ENCODE measurements at places on chromosomes 13 and 19.

GRCh38 chr13:78826312-78826711, 167.4 kb upstream of the OBI1 start:
- no peak for DNase-seq

DNA sequence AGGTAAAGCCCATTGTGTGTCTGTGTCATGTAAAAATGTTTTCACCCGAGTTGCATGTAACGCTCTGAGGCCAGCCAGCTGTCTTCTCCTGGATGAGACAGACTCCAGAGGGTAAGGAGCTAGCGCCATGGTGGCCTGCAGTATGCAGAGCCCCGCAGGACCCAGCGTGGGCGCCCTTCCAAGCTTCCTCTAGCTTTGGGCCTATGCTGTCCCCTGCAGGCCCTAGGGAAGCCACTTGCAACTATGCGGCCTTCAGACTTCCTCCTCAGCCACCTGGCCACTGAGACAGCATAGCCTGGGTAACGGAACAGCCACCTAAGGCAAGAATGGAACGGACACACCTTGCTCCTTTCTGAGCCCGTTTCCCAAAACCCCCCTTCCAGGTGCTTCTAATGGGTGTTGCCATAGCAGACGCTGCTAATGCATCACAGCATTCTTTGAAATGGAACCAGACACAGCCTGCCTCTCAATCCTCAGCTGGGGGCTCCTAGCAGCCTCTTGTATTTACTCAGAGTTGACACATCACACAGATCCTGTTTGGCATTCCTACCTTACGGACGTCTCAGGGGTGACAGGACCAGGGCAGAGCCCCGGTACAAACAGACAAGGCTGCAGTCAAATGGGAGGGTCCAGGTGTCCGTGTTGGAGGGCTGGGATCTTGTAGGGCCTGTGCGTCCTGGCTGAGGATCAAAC, 6.2 kb downstream of the FAM32A start:
- DNase-seq = no peak

GRCh38 chr19:49315111-49315510, 9.9 kb downstream of the SLC6A16 start:
- DNase-seq = no peak

GRCh38 chr19:17331045-17331558, 3.6 kb downstream of the ANO8 start:
- no peak for DNase-seq

DNA sequence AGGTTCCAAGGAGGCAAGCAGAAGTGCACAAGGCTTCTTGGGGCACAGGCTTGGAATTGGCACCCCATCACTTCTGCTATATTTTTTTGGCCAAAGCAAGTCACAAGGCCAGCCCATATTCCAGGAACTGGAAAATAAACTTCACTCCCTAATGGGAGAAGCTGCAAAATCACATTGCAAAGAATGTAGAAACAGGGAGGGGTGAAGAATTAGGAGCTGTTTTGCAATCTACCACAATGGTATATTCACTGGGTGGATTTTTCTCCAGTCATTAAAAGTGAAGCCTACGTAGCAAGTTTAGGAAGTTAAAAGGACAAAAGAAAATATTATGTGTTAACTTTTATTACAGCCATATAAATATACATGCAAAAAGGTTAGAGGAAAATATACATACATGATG, 464.8 kb downstream of the COG6 start:
- no peak for DNase-seq

GRCh38 chr13:73215823-73216222, 157.0 kb downstream of the KLF5 start:
- no peak for DNase-seq

DNA sequence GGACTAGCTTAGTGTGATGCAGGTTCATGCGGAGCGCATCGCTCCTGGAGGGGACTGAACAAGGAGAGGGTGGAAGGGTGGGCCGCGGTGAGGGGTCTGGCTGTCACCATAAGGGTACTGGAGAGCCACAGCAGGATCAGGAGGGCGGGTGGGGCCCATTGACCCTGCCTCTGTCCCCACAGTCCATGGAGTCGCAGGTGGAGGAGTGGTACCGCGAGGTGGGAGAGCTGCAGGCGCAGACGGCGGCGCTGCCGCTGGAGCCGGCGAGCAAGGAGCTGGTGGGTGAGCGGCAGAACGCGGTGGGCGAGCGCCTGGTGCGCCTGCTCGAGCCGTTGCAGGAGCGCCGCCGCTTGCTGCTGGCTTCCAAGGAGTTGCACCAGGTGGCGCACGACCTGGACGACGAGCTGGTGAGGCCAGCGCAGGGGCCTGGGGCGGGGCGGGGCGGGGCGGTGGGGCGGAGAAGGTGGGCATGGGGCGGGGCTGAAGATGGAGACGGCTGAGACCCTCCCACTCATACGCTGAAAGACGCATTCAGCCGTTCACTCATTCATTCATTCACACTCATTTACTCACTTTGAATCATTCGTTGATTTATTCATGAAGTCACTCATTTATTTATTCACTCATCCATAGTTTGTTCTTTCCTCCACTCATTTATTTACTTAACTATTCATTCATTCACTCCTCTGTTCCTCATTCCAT, 27.5 kb upstream of the SHKBP1 start:
- peak; percentile 64 for DNase-seq

DNA sequence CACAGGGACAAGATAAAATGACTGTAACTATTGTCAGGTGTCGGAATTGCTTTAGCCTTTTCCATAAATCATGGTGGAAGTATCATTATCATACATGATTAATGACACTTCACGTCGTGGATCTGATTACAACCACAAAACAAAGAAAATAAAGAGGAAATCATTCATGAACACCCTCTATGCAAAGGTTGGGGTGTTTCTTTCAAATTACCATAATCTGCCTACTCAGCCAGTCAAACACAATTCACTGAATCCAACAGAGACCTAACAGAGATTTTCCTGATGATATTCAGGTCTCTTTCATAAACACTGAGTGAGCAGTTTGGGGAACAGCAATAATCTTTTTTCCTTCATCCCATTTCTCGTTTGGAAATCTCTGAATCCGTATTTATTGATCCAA, 625.6 kb downstream of the DCT start:
- no peak for DNase-seq

Data from activated T-cell treated with anti-CD3 and anti-CD28 coated beads for 1 hour (primary cell).